ENCODE measurements at places on chromosomes 1 and 21. TPM values are rescaled to one million over a fixed set of nuclear protein-coding genes. Genes with fewer than 3 reads are reported as not detected.

DNA sequence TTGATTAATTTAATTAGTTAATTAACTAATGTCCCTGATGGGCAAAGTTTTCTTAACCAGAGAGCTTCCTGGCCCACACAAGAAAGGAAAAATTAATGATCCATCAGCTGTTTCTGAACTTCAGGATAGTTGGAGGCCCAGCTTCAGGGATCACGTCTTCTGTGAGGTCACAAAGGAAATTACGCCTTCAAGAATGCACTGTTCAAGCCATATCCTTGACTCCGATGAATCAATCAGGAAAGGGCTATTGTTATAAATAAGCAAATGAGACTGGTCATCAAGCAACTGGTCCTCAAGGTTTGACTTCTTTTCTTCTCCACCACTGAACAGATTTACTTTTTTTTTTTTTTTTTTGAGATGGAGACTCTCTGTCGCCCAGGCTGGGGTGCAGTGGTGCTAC is 40.6 kb downstream of the TCP10L start:
- no peaks in the 10 kb centered on the region for H3K4me1 ChIP-seq
- H3K4me3 ChIP-seq: no peak overlapping the region
- H3K36me3 ChIP-seq: no peaks in the 10 kb centered on the region
- no peak overlapping the region for H3K27ac ChIP-seq

DNA sequence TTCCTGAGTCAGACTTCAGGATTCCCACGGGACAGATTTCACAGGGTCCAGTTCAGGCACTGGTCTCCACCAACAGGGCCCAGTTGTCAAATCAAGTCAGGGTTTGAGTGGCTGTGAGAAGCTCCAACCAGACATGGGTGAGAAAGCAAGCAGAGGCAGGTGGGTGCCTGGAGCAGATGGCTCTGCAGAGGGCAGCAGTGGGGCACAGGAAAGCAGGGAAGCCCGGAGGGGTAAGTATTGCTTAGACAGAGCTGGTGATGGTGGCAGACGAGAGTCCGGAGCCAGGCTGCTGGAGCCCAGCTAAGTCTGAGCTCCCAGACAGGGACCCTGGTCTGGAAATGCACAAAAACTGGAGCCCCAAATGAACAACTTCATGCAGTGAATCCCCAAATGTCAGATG is 40.4 kb downstream of the RIMS3 start:
- H3K36me3 ChIP-seq: no peaks in the 10 kb centered on the region
- no peak for DNase-seq
- H3K27me3 ChIP-seq: peaks cover 5% of the 10 kb centered on the region

Gene PRAMEF20
- total RNA-seq: not detected

DNA sequence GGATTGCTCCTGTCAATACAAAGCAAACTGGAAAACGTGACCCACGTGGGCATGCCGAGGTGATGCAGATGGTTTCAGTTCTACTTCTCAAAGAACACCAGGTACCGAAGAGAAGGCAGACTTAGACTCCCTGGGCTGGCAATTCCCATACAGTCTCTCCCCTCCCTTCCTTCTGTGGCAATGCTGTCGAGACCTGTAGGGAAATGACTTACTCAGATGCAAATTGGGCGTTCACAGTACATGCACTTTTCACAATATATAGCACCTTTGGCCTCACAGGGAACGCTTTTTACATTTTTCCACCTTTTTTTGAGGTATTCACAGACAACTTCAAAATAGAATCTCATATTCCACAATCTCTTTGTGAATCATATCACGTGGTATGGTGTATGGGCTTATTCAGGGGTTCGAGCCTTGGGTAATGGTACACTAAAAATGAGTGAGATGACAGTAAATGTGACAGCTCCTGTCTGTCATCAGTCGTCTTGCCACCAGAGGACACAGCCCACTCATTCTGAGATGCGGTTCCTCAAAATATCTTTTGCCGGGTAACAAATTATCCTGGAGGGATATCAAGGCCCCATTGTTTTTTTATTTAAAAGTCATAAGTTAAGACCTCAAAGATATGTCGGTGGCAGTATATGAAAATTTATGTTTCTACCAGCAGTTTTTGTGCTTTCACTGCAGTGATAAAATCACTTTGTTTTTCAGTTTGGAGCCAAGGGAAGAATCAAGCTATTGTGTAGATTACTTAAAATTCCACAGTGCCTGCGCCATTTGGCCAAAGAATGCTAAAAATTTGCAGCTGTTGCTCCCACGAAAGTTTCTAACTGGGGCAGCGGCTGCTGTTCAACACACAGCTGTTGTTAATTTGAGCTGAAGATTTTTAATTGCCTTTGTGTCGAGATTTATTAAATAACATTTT is 168.4 kb downstream of the ZZZ3 start:
- peak overlapping the region; percentile 54 for H3K27ac ChIP-seq
- H3K27me3 ChIP-seq: no peaks in the 10 kb centered on the region
- no peak overlapping the region for H3K4me3 ChIP-seq
- no peak for DNase-seq
- peaks cover 14% of the 10 kb centered on the region for H3K4me1 ChIP-seq

Gene TSPAN2
- total RNA-seq: 29.6 TPM

DNA sequence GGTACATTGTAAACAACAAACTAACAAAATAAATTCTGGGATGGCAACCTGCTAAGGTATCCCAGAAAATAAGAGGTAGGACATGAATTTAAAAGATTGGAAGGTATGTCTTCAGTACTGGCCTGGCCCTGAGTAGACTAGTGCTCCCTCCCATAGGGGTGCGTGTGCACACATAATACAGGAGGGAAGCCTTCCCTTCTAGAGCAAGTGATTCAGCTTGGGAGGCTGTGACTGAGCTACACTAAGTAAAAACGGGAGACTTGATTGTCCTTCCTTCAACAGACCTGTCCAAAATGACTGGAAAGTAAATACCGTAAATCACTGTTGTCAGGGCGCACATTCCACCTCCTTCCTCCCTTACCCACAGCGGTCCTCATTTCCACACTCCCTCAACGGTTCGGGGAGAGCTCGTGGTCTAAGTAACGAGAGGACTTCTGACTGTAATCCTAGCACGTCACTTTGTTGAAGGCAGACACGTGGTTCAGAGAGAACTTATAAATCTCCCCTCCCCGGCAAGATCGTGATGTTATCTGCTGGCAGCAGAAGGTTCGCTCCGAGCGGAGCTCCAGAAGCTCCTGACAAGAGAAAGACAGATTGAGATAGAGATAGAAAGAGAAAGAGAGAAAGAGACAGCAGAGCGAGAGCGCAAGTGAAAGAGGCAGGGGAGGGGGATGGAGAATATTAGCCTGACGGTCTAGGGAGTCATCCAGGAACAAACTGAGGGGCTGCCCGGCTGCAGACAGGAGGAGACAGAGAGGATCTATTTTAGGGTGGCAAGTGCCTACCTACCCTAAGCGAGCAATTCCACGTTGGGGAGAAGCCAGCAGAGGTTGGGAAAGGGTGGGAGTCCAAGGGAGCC is at the start of gene TGFB2:
TSS of gene TGFB2 (plus strand) at position 523 of the 859 bp plus-strand sequence. CDS start 1,366 bp downstream, outside the sequence.
- H3K27me3 ChIP-seq: peaks cover 37% of the 10 kb centered on the region
- DNase-seq: no peak
- no peak within 1 kb of the TSS for H3K4me3 ChIP-seq

Gene UBXN10
- total RNA-seq: 1.6 TPM

GRCh38 chr1:7743346-7743745 is 27.8 kb upstream of the VAMP3 start:
- no peak for DNase-seq
- no peak overlapping the region for H3K4me3 ChIP-seq
- H3K36me3 ChIP-seq: peaks cover 10% of the 10 kb centered on the region
- H3K27me3 ChIP-seq: no peaks in the 10 kb centered on the region
- peaks cover 8% of the 10 kb centered on the region for H3K4me1 ChIP-seq

DNA sequence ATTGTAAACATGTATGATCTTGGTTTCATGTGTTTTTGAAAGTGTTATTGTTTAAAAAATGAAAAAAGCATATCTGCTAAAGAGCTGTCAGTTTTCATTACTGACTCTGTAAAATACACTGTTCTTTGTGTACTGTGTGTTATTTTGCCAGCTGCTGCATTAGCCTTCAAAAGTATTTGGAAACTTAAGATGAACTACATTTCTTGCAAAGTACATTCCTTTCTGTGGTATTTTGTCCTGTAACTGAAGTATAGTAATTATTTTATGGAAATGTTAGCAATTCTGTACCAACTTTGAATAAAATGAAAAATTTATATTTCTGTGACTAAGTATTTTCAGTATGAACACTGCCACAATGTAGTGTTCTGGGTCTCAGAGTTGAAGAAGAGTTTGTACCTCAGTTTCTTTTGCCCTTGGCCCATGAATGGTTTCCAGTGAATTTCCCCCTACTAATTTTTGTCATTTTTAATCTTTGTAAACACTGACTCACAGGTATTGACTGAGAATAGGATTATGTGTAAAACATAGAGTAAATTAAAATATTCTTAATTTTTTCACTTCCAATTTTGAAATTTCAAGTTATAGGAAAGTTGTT is 32.7 kb downstream of the MRPS6 start:
- H3K27me3 ChIP-seq: no peaks in the 10 kb centered on the region
- H3K4me1 ChIP-seq: peaks cover 3% of the 10 kb centered on the region
- no peak overlapping the region for H3K4me3 ChIP-seq
- no peak for DNase-seq
- H3K36me3 ChIP-seq: peaks cover 33% of the 10 kb centered on the region
- no peak overlapping the region for H3K27ac ChIP-seq

DNA sequence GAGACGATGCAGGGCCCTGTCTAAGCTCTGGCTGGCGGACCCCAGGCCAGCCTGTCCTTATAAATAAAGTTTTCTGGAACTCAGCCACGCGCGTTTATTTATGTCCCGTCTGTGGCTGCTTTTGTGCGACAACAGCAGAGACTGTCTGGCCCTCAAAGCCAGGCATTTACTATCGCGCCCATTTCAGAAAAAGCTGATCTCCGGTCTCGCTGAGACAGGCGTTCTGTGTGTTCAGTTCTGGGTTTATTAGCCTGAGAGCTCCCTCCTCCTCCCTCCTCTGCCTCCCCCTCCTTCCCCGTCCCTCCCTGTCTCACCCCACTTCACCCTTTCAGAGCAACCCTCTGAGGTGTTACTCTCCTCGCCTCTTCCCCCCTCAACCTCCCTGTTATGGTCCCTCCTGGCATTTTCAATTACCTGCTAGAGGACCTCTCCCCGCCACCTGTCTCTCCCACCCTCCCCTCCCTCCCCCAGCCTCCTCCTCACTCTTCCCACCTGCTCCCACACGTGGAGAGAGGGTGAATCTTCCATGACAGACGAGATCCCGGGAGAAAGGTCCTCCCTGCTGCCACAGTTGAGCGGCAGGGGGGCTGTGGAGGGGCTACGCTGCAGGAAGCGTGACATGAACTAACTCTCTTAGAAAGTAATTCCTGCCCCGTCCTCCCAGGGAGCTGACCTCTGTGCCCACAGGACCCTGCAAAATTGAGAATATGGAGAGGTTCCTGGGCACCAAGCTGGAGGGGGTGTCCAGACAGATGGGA is 59.9 kb downstream of the SPSB1 start:
- H3K27ac ChIP-seq: no peak overlapping the region
- H3K4me1 ChIP-seq: peaks cover 10% of the 10 kb centered on the region
- no peaks in the 10 kb centered on the region for H3K27me3 ChIP-seq
- H3K36me3 ChIP-seq: peaks cover 12% of the 10 kb centered on the region
- no peak for DNase-seq

All from type B pancreatic cell (in vitro differentiated cells).